ENCODE measurements at places on chromosomes 2 and 18.

DNA sequence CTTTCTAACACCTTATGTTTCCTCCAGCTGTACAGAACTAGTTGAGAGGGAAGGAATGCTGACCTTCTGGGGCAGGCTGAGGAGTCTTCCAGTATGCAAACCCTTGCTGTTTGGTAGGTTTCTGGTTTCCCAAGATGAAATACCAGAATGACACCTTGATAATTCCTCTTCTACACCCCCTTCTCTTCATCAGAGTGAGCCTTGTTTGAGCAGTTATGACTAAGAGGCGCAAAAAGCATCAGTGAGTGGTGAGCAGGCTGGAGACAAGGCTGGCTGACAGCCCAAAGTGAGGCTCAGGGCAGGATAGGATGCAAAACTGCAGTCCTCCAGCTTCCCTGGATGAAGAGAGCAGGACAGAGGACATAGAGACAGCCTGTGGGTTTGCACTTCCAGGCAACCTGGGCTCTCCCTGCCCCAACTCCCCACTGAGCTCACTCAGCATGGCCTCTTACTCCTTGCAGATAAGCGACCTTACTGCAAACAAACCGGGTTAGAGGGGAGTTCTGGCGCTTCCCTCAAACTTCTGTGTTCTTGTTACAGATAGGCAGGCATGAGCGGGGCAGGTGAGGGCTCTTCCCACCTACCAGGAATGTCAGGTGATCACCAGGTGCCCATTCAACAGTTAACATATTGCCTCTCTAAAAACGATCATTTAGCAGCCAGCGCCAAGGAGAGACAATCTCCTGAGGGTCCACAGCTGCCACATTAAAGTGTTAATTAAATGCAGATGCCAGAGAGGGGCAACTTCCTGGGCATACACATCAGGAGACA is 5.4 kb downstream of the MPPE1 start:
- DNase-seq: no peak

GRCh38 chr2:236170590-236171165 is 2.5 kb upstream of the GBX2 start:
- DNase-seq: no peak

DNA sequence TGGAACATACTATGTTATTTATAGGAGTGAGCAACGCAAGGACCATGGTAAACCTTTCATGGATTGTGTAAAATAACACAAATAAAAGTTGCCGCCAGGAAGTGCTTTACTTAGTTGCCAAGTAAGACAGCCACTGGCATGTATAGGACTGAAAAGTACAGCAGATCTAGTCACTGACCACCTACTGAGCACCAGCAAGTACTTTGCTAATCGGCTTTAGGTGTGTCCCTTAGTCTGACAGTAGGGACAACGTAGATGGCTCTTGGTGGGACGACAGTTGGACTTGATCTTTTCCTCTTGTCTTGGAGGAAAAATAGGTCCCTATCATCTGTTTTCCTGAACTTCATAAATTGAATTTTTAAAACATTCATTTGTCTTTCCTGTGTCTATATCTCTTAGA is 13.6 kb upstream of the CXXC1 start:
- no peak for DNase-seq

DNA sequence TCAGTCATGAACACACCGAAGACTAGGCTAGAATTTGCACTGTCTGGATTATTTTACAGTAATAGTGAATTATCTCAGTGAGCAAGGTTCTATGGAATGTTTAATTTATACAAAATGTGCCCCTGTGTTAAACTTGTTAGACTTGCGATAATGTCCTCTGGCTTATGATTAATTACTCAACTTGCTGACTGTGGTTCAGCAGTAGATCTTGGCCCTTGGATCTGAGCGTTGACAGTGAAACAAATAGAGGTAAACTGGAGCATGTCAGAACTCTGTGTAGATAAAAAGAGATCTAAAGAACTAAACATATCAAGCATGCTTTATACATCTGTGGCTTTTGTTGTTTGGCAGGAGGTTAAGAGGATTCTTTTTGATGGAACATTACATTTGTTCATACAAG is 407.6 kb downstream of the DSEL start:
- DNase-seq: no peak

DNA sequence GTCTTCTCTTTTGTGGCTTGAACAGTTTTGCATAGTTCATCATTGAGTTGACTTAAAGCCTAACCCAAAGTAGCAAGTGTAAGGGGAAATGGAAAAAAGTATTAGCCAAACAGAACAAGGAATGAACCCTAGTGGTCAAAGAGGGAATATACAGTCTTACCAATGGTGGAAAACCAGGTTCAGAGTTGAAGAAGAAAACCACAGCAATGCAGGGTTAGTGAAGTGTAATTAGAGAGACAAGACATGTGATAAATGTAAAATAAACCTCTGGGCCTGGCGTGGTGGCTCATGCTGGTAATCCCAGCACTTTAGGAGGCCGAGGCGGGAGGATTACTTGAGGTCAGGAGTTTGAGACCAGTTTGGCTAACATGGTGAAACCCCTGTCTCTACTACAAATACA is 2.4 kb downstream of the TTN start:
- no peak for DNase-seq

- no peak for DNase-seq
Measured at GRCh38 chr2:240954436-240955305, 43.7 kb upstream of the SNED1 start.

DNA sequence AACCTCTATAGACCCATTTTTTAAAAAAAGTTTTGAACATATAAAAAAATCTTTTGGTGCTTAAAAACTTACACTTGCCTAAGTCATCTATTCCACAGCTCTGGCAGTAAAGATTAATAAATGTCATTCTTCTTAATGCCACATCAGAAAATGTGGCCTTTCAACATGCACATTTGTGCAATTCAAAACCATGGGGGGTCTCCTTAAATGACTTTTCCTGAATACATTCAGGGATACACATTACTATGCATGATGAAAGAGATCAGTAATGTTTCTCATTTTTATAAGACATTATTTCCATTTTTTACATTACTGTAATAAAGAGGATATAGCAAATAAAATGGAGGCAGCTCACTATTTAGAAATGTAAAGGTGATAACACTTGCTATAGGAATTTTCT is 142.3 kb downstream of the RBM43 start:
- no peak for DNase-seq

DNA sequence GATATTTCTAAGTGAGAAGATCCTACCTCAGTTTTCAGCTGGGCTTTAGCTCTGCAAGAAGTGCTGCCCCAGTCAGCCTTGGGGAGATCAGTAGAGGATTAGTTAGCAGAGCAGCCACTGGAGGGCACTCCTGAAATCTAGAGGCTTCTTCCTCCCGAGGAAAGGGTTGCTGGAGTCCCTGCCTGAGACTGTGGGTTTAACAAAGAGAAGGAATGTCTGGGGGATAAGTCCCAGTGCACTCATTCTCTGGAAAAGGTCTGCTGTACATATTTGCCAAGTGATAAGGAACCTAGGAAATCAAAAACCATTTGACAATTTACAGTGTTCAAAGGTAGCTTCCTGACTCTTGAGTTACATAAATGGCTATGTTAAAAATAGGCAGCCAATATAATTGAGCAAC is 207.2 kb downstream of the SLC8A1 start:
- no peak for DNase-seq

DNA sequence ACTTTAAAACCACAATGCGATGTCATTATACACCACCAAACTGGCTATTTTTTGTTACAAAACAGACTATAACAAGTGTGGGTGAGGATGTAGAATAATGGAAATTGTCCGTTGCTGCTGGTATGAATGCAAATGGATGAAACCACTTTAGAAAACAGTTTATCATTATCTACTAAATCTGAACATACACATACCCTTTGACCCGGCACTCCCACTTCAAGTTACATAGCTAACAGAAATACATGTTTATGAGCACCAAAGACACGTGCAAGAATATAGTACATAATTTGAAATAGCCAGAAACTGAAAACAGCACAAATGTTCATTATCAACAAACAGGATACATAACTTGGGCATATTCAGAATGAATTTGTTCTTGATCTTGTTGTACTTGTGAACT is 206.4 kb upstream of the CHAC2 start:
- DNase-seq: no peak

GRCh38 chr2:126115975-126116374 is 540.0 kb upstream of the GYPC start:
- no peak for DNase-seq

DNA sequence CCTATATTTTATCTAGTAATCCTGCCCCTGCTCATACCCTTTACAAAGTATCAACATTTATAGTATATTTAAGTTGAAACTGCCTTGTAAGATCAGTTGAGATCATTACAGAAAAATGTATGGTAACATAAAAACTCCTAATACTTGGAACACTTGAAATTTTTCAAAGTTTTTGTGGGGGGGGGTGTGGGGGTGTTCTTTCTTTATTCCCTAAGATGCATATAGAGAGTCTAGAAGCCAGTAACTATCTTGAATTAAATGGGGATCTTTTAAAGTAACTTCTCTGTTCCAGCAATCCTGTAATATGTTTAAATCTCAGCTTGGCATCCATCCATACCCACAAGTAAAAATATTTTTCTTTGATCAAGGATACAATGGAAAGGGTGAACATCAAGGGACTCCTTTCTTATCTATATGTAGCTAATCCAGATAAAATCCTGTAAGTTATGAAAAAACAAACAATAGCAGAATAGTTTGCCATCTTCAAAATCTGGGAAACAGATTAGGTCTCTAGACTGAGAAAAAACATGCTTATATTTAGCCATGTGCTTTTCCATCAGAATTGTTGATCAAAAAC is 455.3 kb downstream of the MEIS1 start:
- DNase-seq: no peak

DNA sequence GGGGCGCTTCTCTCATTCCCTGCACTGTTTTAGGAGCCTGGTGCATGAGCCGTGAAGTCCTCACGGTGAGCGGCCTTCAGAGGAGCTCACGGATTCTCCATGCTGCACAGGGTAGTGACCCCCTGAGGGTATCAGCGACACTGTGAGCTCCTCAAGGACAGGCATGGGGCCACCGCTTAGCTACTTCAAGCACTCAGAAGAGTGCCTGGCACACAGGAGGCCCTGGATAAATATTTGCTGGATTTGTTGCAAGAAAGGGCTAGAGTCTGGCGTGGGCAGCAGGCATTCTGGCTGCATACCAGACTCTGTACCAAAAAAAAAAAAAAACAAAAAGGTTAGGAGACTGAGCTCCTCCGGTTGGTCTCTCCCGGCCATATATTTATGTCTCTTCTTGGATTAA is 5.7 kb upstream of the MBP start:
- no peak for DNase-seq

GRCh38 chr2:64860276-64860885 is 128.8 kb upstream of the SLC1A4 start:
- DNase-seq: no peak

GRCh38 chr2:27306573-27307286 is 1.5 kb downstream of the UCN start:
- DNase-seq: no peak
